Activated CD8-positive, alpha-beta memory T cell treated with anti-CD3 and anti-CD28 coated beads, Interleukin-2, amount 10 ng/mL, durations not matched to agents 7 days and 5 days (primary cell): ENCODE measurements at places on chromosomes 7 and 10. TPM values are rescaled to one million over a fixed set of nuclear protein-coding genes. Genes with fewer than 3 reads are reported as not detected.

DNA sequence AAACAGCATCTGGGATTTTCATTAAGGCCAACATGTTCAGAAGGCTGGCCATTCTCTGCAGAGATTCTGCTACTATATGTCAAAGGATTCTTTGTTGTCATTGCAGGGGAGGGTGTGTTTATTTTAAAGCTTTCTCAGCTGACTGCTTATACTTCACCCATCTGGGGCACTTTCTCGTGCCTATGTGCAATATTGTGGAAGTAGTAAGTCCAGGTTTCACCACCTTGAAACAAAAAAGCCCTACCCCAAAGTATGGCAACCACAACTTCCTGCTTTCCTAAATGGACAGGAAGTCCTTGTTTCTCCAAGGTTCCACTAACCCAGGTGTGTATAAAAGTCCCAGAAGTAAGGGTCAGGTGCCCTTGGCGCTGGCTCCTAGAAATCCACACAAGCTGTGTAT lies 58.7 kb upstream of the COL1A2 start:
- DNase-seq, result no peak

- no peak for DNase-seq
These were observed 52.6 kb downstream of the CACNA2D1 start for GRCh38 chr7:82390936-82391335.

- no peak for DNase-seq
These were observed 98.7 kb downstream of the NOC3L start for GRCh38 chr10:94264085-94264484.

GRCh38 chr10:69065406-69066361 lies 22.2 kb upstream of the SRGN start:
- peak; percentile 50 for DNase-seq

DNA sequence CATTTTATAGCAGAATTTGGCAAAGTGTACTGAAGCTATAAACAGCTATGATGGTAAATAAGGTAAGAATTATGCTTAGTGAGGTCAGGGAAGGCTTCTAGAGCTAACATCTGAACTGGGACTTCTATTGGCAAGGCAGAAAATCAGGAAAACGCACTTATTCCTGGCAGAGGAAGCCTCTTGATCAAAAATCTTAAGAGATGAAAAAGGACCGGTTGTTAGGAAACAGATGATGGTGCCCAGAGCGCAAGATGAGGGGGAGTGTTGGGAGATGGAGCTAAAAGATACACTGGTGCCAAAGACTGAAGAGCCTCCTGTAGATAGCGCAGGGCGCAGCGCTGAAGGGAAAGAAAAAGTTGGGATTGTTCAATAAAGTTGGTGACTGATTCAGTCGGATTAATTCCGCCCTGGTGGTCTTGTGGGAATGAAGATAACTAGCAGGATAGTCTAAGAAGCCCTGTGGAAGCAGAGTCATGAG lies 550 bp upstream of the CALU start:
- DNase-seq, result no peak

DNA sequence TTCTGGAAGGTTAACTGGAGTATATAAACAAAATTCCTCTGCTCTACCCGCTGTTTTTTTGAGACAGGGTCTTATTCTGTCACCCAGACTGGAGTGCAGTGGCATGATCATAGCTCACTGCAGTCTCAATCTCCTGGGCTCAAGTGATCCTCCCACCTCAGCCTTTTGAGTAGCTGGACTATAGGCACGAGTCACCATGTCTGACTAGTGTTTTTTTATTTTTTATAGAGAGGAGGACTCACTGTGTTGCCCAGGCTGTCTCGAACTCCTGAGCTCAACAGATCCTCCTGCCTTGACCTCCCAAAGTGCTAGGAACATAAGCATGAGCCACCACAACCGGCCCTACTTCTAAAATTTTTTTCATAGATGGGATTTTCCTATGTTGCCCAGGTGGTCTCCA lies 2.2 kb downstream of the RAB18 start:
- DNase-seq, result no peak

- no peak for DNase-seq
These were observed 53.3 kb upstream of the RABGEF1 start for GRCh38 chr7:66687186-66687585.

DNA sequence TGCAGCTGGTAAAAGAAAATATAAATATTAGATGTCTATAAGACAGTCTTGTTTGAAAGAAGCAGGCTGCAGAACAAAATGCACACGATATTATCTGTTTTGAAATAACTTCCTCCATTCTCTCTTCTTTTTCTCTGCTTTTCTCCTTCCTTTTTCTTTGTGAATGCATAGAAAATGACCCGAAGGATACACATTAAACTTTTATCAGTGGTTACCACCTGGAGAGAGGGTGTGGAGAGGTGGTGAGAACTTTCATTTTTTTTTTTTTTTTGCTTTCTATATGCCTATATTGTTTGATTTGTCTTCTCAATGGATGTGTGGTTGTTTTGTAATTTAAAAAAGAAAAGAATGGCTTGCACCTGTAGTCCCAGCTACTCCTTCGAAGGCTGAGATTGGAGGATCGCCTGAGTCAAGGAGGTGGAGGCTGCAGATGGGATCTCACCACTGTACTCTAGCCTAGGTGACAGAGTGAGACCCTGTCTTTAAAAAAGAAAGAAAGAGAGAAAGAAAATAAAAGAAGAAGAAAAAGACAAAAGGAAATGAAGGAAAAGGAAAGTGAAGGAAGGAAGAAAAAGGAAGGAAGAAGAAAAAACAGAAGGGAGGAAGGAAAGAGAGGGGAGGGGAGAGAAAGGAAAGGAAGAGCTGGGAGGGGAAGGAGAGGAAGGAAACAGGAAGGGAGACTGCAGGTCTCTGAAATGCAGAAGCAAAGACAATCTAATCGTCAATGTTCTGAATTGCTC lies 64.4 kb downstream of the SAMD9 start:
- no peak for DNase-seq

- no peak for DNase-seq
These were observed 228.5 kb upstream of the COBL start for GRCh38 chr7:51545131-51545530.

DNA sequence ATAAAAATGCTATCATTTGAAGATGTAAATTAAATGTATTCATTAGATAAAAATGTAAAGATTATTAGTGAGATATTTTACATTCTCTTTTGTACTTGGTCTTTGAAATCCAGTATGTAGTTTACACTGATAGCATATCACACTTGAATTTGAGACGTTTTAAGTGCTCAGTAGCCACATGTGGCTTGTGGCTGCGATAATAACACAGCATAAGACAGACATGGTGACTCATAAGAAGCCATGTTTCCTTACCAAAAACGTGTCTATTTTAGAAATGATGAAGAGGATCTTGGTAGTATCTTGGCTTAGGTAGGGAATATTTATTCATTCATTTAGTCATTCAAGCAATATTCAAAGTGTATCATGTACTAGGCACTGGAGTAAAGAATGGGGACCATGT lies 149.3 kb downstream of the POU6F2 start:
- DNase-seq, result no peak

The EGR2 gene
- total RNA-seq, result 4.7 TPM

The ADCYAP1R1 gene
- not detected for total RNA-seq

The NUTM2B gene
- total RNA-seq, result 2.0 TPM

The FAM13C gene
- total RNA-seq, result not detected
